ENCODE measurements at places on chromosomes 16 and 17. TPM values are rescaled to one million over a fixed set of nuclear protein-coding genes. Genes with fewer than 3 reads are reported as not detected.

DNA sequence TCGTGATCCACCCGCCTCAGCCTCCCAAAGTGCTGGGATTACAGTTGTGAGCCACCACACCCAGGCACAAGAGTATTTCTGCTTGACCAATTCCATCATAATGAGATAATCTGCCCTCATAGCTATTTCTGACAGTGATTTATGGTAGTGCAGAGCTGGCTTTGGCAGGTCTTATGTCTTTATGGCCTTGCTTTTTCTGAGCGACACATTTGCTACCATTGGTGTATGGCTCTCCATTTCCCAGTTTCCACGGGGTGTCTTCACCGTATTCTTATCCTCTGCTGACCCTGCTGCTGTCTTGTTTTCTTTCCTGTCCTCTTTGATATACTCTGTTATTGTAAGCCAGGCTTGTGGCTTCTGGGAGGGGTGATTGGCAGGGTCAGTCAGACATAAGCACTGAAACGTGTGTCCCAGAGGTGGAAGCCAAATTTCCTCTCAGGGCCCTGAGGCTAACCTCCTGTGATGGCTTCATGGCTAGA, 161.1 kb upstream of the TBX2 start:
- H3K4me3 ChIP-seq, result no peak overlapping the region
- no peaks in the 10 kb centered on the region for H3K27me3 ChIP-seq
- no peak overlapping the region for H3K27ac ChIP-seq
- peaks cover 23% of the 10 kb centered on the region for H3K4me1 ChIP-seq
- no peaks in the 10 kb centered on the region for H3K36me3 ChIP-seq

DNA sequence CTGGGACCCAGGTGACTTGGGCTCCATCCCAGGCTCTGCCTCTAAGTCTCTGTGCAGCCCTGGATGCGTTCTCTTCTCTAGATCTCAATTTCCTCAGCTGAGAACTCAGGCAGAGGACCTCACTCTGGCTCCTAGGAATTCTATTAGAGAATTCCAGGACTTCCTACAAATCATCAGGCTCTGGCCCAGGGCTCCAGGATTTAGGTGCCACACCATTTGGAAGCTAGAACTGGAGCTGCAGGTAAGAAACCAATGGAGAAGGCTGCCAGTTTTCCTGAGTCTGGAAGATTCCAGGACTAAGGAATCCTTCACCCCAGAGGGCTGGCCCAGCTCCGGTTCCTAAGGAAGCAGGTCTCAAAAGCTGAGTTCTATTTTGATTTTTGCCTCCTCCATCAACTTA, 189.8 kb upstream of the CDH5 start:
- no peak overlapping the region for H3K4me3 ChIP-seq
- no peak overlapping the region for H3K27ac ChIP-seq
- peaks cover 10% of the 10 kb centered on the region for H3K4me1 ChIP-seq
- no peaks in the 10 kb centered on the region for H3K27me3 ChIP-seq
- H3K36me3 ChIP-seq, result no peaks in the 10 kb centered on the region

- no peaks in the 10 kb centered on the region for H3K27me3 ChIP-seq
- no peak for DNase-seq
- H3K4me3 ChIP-seq, result peak within 1 kb of the TSS; percentile 80
- H3K27ac ChIP-seq, result peak within 1 kb of the TSS; percentile 79
- H3K36me3 ChIP-seq, result peaks cover 4% of the 10 kb centered on the region
- H3K4me1 ChIP-seq, result peaks cover 9% of the 10 kb centered on the region
These were observed at the start of gene MMD for GRCh38 chr17:55421179-55421934. MMD (minus strand) TSS chr17:55421835; CDS start chr17:55421695, 140 bp downstream.

- H3K27ac ChIP-seq, result no peak overlapping the region
- no peaks in the 10 kb centered on the region for H3K4me1 ChIP-seq
- H3K36me3 ChIP-seq, result peaks cover 4% of the 10 kb centered on the region
These were observed 41.0 kb downstream of the USP22 start for GRCh38 chr17:21001813-21002221.

GRCh38 chr16:2460391-2460713, 443 bp downstream of the TEDC2 start:
- H3K4me3 ChIP-seq, result peak overlapping the region; percentile 79
- no peaks in the 10 kb centered on the region for H3K36me3 ChIP-seq

DNA sequence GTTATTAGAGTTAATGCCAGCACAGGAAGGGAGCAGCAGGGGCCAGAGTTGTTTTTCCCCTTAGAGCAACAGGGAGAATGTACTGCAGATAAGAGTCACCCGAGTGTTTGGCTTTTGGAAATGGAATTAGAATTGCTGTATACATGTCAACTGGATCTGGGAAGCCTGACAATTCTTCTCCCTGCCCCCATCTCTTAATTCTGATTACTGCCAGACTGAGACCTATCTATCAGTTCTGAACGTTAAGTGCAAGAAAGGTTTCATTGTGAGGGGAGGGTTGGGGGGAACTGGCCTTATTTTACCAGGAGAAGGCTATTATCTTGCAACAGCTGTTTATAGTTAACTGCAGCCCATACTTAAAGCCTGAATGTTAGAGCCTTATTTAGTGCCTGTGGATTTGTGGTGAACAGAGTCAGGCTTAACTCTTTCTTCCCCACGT, 424.5 kb upstream of the CDH11 start:
- no peaks in the 10 kb centered on the region for H3K27me3 ChIP-seq
- no peaks in the 10 kb centered on the region for H3K36me3 ChIP-seq
- DNase-seq, result no peak
- peaks cover 25% of the 10 kb centered on the region for H3K4me1 ChIP-seq

GRCh38 chr17:55175788-55176427, 88.9 kb upstream of the HLF start:
- H3K27ac ChIP-seq, result no peak overlapping the region

DNA sequence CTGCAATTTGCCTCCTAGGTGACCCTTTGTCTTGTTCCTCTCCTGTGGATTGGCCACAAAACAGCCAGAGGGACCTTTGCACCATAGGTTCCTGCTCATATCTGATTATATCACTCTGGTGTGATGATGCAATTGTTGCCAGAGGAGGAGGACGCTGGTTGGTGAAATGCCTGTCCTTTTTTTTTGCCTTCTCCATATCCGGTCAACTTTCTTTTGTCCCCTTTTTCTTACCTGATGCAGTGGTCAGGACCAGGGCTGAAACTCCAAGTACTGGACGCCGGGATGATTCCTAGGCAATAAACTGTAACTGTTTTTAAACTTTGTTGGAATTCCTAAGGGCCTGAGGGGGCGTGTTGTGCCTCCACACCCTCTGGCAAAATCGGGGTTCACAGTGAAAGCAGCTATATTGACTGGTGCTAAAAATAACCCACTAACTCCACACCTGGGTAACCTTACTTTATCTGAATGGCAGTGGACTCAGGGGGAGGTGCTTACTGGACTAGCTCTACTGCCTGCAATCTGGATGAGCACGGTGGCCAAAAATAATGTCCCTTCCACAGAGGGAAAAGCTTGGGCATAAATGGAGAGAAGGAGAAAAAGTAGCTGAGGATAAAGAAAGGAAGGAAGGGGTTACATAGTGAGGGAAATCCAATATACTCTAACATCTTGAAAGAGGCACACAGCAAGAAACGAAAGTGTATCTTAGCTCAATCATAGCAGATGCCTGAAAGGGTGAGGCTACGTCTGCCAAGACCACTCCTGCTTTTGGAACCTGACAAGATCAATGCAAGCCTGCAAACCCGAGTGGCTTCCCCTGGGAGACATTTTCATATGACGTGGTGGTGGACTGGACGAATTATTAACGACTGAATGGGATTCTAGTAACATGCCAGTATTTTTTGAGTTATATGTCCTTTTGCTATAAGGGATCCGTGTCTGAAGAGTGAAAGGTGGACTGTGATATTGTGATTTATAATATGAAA, 28.4 kb upstream of the ZNF423 start:
- no peaks in the 10 kb centered on the region for H3K36me3 ChIP-seq
- no peak for DNase-seq
- H3K27ac ChIP-seq, result no peak overlapping the region
- no peak overlapping the region for H3K4me3 ChIP-seq
- peaks cover 21% of the 10 kb centered on the region for H3K4me1 ChIP-seq

DNA sequence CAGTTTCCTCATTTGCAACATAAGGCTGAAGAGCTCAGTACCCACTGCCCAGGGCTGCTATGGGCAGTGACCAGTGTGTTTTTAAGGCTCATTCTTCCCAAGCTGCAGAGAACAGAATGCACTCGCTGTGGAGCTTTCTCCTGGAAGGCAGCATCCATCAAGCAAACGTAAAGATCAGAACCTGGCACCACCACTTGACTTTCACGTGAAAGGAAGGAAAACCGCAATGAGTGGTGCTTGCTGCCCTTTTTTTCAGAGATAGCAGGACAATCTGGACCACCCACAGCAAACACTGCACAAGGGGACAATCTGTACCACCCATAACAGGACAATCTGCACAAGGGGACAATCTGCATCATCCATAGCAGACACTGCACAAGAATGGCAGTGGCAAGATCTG, 11.2 kb downstream of the CSNK1D start:
- no peaks in the 10 kb centered on the region for H3K4me1 ChIP-seq
- H3K27ac ChIP-seq, result no peak overlapping the region
- peaks cover 14% of the 10 kb centered on the region for H3K36me3 ChIP-seq
- no peaks in the 10 kb centered on the region for H3K27me3 ChIP-seq
- H3K4me3 ChIP-seq, result no peak overlapping the region

DNA sequence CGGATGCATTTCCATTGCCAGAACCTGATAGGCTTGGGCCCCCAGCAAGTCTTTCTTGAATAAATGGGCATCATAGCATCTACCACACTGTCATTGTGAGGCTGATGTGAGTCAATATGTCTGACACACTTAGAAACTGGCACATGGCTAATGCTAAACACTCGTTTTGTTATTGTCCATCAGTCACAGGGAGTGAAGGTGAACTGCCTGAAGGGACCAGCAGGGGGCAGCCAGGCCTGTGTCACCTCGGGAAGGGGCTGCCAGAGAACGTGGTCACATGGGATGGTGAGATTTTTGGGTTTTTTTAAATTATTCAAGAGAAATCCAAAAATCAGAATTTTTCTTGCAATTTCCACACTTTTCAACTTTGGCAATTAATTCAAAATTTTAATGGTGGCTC, 831 bp upstream of the RCVRN start:
- no peak overlapping the region for H3K4me3 ChIP-seq
- peak; percentile 66 for DNase-seq
- no peaks in the 10 kb centered on the region for H3K36me3 ChIP-seq
- peaks cover 27% of the 10 kb centered on the region for H3K4me1 ChIP-seq

DNA sequence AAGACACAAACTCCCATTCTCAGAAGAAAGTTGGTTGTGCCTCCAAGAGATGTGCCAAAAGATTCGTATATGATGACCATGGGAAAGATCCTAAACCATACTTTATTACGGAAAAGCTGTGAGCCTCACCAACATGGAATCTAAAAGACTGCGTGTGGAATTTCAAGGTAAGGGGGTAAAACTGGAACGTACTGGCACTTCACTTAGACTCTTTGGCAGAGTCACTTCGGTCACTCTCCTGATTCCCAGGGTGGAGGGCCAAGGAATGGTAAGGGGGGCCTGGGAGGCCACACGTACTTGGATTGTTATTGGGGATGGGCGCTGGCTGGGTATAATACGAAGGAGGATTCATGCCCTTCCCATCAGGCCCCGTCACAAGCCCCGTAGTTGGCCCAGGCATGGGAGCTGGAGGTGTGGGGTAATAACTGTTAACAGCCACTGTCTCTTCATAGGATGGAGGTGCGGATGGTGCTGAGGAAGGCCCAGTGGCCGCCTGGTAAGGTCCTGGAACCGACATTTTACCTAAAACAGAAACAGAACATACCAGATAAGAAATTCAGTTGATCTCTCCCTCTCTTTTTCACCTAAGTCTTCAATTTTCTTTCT, 30.4 kb downstream of the LITAF start:
- H3K36me3 ChIP-seq, result no peaks in the 10 kb centered on the region
- H3K4me1 ChIP-seq, result peaks cover 9% of the 10 kb centered on the region
- H3K4me3 ChIP-seq, result no peak overlapping the region

DNA sequence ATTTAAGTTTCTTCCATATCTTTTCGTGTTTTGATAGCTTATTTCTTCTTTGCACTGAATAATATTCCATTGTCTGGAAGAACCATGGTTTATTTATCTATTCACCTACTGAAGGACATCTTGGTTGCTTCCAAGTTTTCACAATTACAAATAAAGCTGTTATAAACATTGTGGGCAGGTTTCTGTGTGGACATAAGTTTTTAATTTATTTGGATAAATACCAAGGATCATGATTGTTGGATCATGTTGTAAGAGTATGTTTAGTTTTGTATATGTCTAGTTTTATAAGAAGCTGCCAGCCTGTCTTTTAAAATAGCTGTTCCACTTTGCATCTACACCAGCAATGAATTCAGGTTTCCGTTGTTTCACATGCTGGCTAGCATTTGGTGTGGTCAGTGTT, 339.4 kb downstream of the CDH11 start:
- H3K36me3 ChIP-seq, result no peaks in the 10 kb centered on the region
- H3K27me3 ChIP-seq, result no peaks in the 10 kb centered on the region
- no peak for DNase-seq
- no peak overlapping the region for H3K27ac ChIP-seq

DNA sequence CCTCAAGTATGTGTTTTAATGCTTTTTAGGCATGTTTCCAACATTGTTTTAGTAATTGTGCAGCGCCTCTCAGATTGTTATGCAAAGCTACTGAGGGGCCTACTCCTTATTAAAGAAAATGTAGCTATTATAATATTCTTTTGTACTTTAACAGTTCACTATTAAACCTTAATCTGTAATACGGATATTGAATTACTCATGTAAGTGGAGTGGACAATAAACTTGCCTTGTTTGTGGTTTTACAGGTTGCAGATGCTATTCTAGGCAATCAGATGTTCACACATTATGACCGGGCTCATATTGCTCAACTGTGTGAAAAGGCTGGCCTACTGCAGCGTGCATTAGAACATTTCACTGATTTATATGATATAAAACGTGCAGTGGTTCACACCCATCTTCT, 41.0 kb downstream of the PTRH2 start:
- peaks cover 25% of the 10 kb centered on the region for H3K36me3 ChIP-seq
- no peak overlapping the region for H3K4me3 ChIP-seq
- H3K27me3 ChIP-seq, result no peaks in the 10 kb centered on the region
- no peak overlapping the region for H3K27ac ChIP-seq
- H3K4me1 ChIP-seq, result no peaks in the 10 kb centered on the region
- no peak for DNase-seq

DNA sequence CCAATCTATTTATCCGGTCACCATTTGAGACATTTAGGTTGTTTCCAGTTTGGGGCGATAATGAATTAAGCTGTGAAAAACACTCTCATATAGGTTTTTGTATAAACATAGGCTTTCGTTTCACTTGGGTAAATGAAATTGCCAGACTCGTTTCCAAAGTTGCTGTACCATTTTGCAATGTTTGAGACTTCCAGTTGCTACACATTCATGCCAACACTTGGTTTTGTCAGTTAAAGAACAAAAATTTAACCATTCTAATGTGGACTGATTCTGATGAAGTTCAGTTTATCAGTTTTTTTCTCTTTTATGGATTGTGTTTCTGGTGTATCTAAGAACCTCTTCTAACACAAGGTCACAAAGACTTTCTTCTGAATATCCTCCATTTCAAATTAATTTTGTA, 52.4 kb downstream of the YPEL2 start:
- H3K36me3 ChIP-seq, result no peaks in the 10 kb centered on the region
- no peak overlapping the region for H3K27ac ChIP-seq
- H3K27me3 ChIP-seq, result no peaks in the 10 kb centered on the region

- no peaks in the 10 kb centered on the region for H3K36me3 ChIP-seq
- no peaks in the 10 kb centered on the region for H3K4me1 ChIP-seq
- H3K27ac ChIP-seq, result no peak overlapping the region
- DNase-seq, result no peak
- no peak overlapping the region for H3K4me3 ChIP-seq
These were observed 28.7 kb downstream of the CCR7 start for GRCh38 chr17:40536295-40537171.

NPIPB6 gene
- total RNA-seq, result 1.3 TPM

TLCD1 gene
- 13.4 TPM for total RNA-seq

SGCA gene
- 1.5 TPM for total RNA-seq

HS3ST3B1 gene
- 21.2 TPM for total RNA-seq

CTDNEP1 gene
- total RNA-seq, result 55.3 TPM

GRIN2A gene
- 1.8 TPM for total RNA-seq

ELMO3 gene
- total RNA-seq, result not detected
